Astrocyte (in vitro differentiated cells and primary cell): ENCODE measurements at places on chromosomes 1 and 21.

GRCh38 chr21:45136500-45136899 lies 62.1 kb downstream of the ADARB1 start:
- DNase-seq: no peak

DNA sequence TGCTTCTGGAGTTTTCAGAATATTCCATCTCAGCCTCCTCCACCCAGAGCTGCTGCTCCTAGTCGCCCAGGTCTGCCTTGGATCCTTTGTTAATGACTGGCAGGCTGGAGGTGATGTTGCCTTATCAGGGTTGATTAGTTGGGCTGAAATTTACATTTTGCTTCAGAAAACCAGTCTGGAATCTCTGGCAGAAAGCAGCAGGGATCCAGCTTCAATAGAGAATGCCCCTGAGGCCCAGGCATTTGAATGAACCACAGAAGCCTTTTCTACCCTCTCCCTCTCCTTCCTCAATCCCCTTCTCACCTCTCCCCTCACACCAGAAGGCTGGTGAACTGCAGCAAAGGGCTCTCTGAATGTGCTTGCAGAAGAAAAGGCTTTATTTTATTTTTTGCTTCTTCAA lies 83.2 kb downstream of the PLXNA2 start:
- no peak for DNase-seq

DNA sequence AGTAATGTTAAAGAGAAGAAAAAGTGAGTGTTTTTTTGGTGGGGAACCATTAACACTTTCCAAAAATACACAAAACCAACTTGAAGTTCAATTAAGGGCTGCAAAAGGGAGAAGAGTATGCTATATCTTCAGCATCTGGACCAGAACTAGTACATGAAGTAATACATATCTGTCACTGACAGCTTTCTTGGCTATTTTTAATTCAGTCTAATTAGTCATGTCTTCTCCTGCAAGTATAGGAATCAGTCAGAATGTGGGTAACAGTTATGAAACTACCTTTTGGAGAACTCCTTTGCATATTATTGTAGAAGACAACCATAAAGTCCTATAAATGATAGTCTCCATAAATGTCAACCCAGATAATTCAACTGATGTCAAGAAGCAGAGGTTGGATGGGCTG lies 901.2 kb downstream of the TTLL7 start:
- no peak for DNase-seq

GRCh38 chr1:22317231-22317919 lies 134.3 kb upstream of the ZBTB40 start:
- DNase-seq: no peak

GRCh38 chr1:42793824-42794223 lies 9.0 kb downstream of the TMEM269 start:
- DNase-seq: no peak

DNA sequence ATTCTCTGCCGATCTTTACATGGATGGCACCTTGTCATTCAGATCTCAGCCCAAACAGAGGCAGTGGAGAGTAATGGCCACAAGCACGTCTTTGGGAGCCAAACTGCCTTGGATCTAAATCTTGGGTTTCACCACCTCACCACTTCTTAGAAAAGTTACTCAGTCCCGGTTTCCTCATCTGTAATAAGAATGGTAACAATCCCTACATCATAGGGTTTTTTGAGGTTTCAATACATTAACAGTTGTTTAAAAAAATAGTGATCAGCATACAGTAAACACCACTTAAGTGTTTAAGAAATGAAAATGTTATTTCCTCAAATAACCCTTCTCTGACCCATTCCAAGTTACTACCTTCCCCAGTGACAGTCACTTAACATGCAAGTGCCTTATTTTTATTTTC lies 38.5 kb upstream of the KCNA3 start:
- DNase-seq: no peak
